ENCODE measurements at places on chromosomes 3 and 15.

DNA sequence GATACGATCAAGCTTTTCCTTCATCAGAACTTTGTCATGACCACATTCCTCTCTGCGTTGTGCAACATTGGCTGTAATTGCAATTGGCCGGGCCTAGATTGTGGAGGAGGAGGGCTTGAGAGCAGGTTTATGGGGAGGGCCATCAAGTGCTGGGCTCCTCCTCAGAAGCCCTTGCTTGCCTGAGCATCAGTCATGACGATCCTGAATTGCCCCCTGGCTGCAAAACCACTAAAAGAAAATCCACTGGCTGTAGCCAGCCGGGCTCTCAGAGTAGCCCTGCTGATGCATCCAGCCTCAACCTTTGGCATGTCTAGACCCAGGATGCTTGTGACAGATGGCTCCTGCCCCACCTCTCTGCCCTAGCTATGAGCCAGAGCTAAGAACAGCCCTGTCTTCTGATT is 13.4 kb upstream of the TRH start:
- DNase-seq, result no peak

GRCh38 chr3:184300378-184300720 is 1.3 kb downstream of the PSMD2 start:
- DNase-seq, result no peak

DNA sequence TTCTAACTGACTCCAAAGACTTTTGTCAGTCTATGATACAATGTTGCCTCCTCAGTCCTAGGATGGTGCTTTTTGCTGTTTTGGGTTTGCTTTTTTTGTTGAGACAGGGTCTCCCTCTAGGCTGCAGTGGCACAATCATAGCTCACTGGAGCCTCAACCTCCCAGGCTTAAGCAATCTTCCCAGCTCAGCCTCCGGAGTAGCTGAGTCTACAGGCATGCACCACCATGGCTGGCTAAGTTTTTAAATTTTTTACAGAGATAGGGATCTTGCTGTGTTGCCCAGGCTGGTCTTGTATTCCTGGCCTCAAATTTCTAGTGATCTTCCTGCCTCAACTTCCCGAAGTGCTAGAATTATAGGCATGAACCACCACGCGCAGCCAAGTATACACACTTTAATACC is 22.5 kb downstream of the RUBCN start:
- DNase-seq, result no peak

GRCh38 chr3:129560911-129561594 is 18.1 kb downstream of the H1-8 start:
- DNase-seq, result no peak

- DNase-seq, result no peak
Measured at GRCh38 chr3:4986175-4986781, 7.0 kb downstream of the BHLHE40 start.

DNA sequence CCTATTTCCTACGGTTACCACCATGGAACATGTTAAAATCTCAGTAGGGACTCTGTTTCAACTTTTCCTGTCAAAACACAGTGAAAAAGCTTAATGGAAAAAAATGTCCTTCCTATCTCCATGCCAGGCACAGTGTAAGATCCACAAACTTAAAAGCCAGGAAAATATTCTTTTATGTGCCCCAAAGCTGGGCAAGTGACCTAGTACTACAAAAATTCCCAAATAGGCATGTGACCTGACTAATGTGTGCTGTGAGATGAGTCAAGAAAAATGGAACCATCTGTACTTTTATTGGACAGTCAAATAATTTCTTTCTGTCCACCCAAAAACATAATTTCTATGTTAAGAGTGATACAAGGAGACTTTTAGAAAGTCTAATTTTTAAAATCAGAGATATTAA is 406.0 kb downstream of the ZBTB20 start:
- DNase-seq, result no peak

- no peak for DNase-seq
Measured at GRCh38 chr3:125058959-125059358, 3.2 kb upstream of the HEG1 start.

GRCh38 chr15:89070197-89071124 is 17.8 kb upstream of the ABHD2 start:
- no peak for DNase-seq

All from occipital lobe (tissue), 3 donors.